ENCODE measurements at places on chromosomes 3 and 15. TPM values are rescaled to one million over a fixed set of nuclear protein-coding genes. Genes with fewer than 3 reads are reported as not detected.

DNA sequence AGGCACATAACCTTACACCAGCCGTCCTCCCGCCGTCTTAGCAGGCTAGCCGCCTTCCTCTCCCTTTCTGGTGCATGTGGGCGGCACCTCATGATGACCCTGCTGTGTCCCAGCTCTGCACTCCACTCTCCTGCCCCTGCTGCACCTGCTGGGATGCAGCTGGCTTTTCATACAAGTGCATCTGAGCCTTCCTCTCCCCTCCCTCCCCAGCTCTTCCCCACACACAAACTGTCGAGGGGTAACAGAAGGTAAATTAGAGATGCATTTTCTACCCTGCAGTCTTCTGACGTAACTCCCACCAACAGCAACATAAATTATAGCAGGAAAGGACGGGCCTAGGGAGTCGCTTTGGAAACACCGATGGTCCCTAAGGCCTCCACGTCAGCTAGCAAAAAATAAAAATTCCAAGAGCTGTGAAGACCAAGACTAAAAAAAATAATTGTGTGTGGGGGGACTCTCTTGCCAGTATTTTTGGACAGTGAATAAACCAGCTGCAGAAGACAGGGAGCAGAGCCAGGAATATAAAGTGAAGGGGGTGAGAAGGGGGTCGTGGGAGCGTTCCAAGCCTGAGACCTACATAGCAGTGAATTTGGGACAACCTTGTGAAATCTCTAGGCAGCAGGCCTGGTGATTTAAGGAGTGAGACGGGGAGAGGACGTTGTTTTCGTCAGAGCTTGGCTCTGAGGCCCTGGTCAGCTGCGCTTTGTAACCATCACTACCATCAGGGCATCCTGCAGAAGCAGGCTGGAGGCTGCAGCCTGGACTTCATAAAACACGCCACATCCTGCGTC, 216.2 kb downstream of the ADAMTS17 start:
- no peak for ATAC-seq

DNA sequence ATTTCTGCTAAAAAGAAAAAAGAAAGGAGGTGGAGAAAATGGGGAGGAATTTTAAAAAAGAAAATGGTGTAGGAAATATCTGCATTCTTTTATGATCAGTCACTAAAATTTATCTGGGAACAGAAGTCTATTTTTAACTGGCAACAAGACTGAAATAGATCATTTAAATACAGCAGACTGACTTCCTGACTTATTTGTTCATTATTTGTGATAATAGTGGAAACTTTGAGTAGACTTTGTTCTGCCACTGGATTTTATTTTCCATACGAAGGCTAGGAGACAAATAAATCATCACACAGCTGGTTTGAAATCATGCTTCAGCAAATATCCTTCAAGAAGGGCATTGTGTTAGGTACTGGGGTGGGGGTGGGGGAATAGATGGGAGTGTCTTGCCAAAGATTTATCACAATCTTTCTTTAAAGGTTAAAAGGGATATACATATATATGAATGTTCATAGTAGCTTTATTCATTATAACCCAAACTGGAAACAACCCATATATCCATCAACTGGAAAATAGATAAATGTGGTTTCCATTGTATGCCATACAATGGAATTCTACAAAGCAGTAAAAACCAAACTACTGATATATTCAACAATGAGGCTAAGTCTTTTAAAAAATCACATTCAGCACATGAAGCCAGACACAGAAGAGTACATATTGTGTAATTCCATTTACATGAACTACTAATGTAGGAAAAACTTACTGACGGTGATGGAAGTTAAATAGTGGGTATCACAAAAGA, 4.7 kb upstream of the CLASP2 start:
- no peak for ATAC-seq

- ATAC-seq, result no peak
Observed at GRCh38 chr3:70832089-70832833, 519.8 kb upstream of the MDFIC2 start.

DNA sequence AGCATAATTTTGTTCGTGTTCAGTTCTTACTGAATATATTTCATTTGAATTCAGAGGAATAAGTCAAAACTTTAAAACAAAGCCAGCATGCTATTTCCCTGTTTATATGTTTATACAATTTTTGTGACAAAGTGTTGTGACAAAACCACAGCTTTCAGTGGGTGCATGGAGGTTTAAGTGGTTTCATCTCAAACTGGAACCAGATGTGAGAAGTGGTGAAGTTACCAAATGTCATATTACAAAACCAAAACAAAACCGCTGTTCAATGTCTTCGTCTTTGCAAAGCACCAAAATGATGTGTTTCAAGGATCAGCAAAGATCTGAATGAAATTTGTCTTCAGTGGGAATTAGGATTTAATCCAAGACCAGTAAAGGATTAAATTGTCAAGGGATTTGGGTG, 59.3 kb upstream of the OSTN start:
- no peak for ATAC-seq

DNA sequence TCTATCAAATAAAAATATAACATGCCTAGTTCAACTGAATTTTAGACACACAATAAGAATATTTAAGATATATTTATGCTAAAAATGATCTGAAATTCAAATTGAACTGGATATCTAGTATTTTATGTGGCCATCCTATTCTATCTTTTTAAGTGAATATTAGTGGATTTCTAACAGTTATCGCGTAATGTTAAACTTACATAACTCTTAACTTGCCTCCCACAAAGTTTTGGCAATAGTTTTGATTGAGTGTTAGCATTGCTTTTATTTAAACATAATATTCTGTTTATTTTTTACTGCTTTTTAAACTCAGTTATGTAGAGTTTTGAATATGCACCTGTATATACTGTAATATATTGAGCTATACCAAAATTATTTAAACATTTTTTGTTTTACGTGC, 1279.5 kb downstream of the OTOL1 start:
- no peak for ATAC-seq

GRCh38 chr3:134846084-134846483, 51.0 kb downstream of the EPHB1 start:
- no peak for ATAC-seq

DNA sequence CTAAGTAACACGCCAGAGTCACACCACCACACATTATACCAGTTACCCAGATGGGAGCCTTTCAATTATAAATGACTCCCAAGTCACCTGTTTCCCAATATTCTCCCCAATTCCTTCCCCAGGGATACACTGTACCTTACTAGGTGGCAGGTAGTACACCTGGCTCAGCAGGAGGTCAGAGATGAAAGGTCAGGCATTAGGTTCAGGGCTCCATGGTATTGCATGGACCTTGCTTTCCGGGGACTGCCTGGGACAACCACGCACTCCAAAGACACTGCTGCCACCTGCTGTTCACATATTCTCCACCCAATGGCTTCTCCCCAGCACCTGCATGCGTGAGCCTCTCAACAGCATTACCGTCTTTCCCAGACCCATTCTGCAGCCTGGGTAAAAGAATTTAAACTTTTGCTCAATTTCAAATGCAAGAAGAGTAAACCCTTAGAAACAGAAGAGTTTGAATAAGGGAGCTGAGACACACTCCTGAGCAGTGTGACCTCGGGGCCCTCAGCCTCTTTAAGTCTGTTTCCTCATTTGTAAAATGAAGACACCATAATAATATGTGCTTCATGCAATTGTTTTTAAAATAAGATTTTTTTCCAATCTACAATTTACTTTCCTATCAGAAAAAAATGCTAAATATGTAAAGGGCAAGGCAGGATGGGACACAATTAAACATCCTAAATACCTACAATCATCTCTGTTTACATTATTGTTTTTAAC, 28.0 kb upstream of the LACTB start:
- peak; percentile 93 for ATAC-seq

DNA sequence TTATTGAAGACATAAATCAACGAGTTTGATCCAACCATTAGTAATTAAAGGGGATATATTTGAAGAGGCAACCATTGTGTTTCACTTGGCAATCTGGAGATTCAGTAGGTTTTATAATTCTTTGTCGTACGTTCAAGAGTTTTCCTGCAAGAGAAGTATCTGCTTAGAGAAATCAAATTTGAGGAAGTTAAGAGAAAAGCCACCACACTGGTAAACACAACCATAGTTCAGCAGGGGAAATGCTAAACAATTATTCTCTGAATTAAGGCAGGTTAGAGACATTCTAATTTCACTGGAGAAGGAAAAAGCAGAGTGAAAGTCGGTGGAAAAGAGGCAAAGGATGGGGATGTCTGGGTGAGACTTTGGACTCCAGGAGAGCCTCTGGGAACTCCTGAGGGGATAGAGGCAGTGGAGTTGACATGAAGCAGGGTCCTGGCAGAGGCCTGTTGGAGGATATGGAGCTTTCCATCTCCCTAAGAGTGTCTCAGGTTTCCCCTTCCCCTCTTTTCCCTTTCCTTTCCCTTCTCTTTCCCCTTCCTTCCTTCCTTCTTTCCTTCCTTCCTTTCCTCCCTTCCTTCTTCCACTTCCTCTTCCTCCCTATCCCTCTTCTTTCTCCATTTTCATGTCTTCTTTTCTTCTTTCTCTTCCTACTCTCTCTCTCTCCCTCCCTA, 26.5 kb downstream of the SPINK8 start:
- no peak for ATAC-seq

GRCh38 chr3:18546632-18547031, 121.5 kb upstream of the SATB1 start:
- peak; percentile 96 for ATAC-seq

GRCh38 chr15:48999314-48999713, 35.6 kb upstream of the SHC4 start:
- ATAC-seq, result no peak

DNA sequence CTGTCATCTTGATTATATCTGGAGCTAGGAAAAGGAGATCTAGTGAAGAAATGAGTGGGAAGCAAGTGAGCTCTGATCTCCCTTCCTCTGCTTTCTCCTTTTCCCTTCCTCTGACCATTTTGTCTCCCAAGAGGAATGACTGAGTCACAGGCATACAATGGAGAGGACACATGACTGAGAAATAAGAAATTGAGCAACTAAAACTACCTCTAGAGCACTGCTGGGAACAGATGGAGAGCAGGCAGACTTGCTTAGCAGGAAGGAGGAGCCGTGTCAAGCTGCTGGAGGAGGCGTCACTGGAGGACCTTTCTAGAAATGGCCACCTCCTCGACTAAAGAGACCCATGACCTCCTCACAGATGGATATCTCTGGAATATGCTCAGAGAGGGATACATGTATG, 66.9 kb upstream of the MYO5C start:
- no peak for ATAC-seq

- no peak for ATAC-seq
Observed at GRCh38 chr3:120903221-120903620, 4.8 kb upstream of the STXBP5L start.

The NMNAT3 gene
- 2.9 TPM for total RNA-seq

The ADCY5 gene
- not detected for total RNA-seq

The KLHL6 gene
- 33.5 TPM for total RNA-seq
